CD8-positive, alpha-beta memory T cell (primary cell): ENCODE measurements at places on chromosomes 7 and 10. TPM values are rescaled to one million over a fixed set of nuclear protein-coding genes. Genes with fewer than 3 reads are reported as not detected.

DNA sequence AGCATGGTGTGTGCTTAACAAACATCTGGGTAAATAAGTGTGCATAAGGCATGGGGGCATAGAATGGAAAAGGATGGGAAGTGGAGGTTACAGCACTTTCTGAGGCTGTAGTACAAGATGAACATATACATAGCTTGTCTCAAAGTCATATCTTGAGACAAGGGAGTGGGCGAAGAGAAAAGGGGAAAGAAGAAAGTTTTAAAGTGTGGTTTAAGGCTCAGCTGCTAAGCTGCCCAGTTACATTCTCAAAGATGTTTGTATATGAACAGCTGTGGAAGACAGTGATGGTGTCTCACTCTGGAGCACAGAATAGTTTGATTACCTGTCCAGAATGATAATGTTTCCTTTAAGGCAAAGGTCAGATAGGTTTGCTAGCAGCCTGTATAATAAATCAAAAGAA lies 61.9 kb upstream of the LANCL2 start:
- DNase-seq = no peak

GRCh38 chr7:148962823-148963582 lies 65.3 kb downstream of the PDIA4 start:
- DNase-seq = peak; percentile 32

GRCh38 chr7:19574131-19574530 lies 134.7 kb downstream of the POLR1F start:
- DNase-seq = no peak

- no peak for DNase-seq
Measured at GRCh38 chr10:52210161-52210560, 103.9 kb upstream of the DKK1 start.

DNA sequence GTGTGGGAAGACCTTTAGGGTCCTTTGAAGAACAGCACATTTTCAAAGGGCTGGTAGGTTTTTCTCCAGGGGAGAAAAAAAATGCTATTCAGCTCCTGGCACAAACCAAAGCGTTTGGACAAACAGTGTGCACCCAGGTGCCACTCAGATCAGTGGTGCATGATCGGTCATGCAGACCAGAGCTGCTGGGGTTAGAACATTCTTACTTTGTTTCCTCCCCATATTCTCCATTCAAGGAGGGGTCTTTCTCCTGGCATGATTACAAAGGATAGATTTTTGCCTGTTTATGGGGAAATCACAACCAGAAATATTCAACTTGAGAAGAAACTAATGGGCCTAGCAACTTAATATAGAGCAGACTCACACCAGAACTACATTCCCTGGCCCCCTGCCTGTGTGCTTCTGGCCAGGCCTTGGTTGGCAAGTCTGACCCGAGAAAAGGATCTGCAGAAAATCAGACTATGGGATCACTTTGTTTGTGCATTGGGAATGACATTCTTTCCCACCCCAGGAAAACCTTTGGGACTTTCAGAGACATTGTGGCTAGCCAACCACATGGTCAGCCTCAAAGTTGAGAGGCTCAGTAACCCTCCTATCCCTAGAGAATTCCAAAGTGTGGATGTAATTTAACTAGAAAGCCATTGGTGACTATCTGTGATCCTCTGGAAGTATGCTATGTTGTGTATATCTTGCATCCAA lies 82.3 kb upstream of the FGL2 start:
- DNase-seq = no peak

GRCh38 chr10:94292434-94293090 lies 70.2 kb downstream of the NOC3L start:
- DNase-seq = no peak

- DNase-seq = no peak
Measured at GRCh38 chr7:121271916-121272315, 56.9 kb upstream of the WNT16 start.

GRCh38 chr7:17094963-17095574 lies 203.4 kb upstream of the AHR start:
- DNase-seq = no peak

DNA sequence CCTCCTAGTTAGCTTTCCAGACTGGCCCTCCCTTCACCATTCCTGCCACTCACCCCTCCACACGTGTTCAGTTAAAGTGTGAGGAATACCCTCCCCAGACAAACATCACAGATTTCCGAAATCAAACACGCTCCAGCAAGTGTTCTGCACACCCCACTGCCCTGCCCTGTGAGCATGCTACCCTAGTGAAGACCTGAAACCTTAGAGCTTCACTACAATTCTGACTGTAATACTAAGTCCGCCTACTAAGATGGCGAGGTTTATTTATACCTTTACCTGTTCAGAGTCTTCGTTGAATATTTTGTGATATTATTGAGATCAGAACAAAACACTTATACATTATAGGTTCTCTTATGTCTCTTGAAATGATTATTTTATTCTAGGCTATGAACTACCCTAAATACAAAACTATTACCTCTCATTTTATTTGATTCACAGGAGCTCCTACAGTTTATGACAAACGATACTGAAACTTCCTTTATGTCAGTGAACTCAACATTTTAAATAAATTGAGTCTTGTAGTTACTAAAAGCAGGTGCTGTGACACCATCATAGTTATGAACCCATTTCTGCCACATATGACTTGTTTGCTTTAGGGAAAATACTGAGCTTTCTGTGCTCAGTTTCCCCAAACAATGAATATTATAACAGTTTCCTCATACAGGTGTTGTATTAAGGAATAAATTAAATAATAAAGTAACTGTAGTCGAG lies 8.6 kb downstream of the SCIN start:
- no peak for DNase-seq

GRCh38 chr10:70974351-70974901 lies 86.1 kb upstream of the PCBD1 start:
- DNase-seq = no peak

DNA sequence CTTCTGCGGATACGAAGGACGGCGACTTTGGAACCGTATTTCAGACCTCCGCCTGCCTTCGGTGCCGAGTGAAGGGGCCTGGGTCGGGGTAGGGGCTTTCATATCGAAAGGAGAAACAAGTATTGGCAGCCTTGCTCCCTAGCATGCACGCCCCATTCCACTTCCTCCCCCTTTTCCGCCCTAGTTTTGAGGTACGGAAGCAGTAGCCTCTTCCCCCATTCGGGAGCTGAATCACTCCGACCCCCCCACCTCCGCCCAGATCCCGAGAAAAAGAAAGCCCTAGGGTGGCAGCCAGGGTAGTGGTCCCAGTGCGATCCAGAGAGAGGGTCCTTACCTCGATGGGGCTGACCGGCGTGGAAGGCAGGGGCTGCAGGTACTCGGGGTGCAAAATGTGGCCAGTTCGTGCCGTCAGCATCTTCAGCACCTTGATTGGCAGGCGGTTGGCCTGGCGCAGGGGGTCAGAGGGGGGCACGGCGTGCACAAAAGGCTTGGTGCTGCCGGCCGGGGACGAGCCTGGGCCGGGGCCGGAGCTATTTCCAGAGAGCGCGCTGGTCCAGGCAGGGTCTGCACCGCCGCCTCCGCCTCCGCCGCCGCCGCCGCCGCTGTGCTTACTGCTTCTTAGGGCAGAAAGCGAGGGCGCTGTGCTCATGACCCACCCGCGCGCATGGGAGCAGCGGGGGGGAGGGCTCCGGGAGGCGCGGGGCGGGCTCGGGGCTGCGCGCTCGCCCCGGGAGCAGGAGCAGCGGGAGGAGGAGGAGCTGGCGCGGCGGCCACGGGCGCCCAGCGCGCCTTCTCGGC lies 594 bp downstream of the ZNF503 start:
- DNase-seq = no peak

DNA sequence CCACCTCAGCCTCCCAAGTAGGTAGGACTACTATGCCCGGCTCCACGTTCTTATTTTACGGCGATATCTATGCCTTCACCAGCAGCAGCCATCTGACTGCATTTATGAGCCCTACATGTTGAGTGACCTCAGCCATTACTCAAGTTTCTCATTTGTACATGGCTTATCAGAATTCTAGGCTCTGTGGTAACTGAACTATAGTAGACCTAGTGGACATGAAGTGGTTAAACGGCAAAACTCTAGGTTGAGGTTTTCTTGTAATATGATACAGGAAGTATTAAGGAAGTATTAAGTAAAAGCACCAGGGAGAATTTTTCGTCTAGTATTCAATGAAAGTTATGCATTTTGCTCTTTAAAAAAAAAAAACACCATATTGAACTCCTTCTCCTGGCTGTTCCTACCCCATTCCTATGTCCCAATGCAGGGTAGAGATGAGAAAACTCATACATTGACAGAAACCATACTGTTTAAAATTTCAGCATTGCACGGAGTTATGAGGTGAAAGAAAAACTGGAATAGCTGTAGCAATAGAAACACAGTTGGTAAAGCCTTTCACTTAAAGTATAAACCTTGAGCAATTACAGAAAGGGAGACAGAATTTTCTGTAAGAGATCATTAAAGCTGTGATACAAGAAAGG lies 39.8 kb upstream of the EPC1 start:
- no peak for DNase-seq

GRCh38 chr10:44253769-44254462 lies 131.0 kb downstream of the CXCL12 start:
- DNase-seq = no peak

- DNase-seq = no peak
Measured at GRCh38 chr7:37672926-37673325, 10.6 kb upstream of the GPR141 start.

DNA sequence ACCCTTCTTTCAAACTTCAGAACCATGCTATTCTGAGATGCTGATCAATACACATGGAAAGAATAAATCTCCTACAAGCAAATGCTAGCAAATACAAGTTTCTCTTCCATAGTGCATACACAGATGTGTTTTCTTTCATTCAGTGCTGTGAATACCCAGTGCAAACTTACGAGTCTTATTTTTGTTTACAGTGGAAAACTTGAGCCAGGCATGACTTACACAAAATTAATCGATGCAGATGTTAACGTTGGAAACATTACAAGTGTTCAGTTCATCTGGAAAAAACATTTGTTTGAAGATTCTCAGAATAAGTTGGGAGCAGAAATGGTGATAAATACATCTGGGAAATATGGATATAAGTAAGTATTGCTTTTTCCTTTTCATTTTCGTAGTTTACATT lies 48.8 kb downstream of the PNLIPRP3 start:
- DNase-seq = no peak

DNA sequence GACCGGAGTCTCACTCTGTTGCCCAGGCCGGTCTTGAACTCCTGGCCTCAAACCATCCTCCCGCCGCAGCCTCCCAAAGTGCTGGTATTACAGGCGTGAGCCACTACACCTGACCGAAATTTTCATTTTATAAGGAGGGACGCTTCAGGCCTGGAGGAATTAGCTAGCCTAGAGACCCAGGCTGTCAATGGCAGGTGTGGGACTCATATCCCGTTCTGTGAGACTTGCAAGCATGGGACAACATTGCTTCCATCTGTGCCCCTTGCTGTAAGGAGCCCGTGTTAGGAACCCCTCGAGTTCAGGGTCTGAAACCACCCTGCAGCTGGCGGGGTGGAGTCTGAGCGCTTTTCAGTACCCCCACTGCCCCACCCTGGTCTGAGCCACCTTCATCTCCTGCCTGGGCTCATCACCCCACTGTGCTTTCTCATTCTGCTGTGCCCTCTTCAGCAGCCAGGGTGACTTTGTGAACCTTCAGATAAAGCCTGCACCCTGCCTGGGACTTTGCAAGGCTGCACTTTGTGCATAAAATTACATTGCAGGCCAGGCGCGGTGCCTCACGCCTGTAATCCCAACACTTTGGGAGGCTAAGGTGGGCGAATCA lies 1.3 kb upstream of the DAGLB start:
- DNase-seq = no peak

GRCh38 chr10:70634011-70634410 lies 31.5 kb upstream of the PRF1 start:
- DNase-seq = no peak

DNA sequence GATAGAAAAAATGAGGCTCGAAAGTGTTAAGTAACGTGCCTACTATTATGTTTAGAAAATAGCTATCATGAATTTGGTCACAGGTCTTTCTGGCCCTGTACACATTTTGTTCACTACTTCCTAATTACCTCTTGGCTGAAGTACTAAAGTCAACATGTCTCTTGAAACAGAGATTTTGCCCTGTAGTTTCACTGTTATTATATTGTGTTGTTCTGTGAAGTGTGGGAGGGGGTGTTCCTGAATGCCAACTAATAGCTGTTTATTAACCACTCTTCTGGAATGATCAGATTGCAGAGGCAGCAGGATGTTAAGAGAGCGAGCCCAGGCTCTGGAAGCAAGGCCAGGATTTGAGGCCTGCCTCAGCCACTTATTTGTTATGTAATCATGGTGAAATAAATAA lies 72.1 kb downstream of the RNF133 start:
- DNase-seq = no peak

AKR1D1 gene
- not detected for total RNA-seq

ZDHHC6 gene
- 56.4 TPM for total RNA-seq

SLC26A3 gene
- not detected for total RNA-seq

TDRD1 gene
- 0.13 TPM for total RNA-seq

CCAR1 gene
- total RNA-seq = 132 TPM
